ENCODE measurements at places on chromosomes 7 and 10.

DNA sequence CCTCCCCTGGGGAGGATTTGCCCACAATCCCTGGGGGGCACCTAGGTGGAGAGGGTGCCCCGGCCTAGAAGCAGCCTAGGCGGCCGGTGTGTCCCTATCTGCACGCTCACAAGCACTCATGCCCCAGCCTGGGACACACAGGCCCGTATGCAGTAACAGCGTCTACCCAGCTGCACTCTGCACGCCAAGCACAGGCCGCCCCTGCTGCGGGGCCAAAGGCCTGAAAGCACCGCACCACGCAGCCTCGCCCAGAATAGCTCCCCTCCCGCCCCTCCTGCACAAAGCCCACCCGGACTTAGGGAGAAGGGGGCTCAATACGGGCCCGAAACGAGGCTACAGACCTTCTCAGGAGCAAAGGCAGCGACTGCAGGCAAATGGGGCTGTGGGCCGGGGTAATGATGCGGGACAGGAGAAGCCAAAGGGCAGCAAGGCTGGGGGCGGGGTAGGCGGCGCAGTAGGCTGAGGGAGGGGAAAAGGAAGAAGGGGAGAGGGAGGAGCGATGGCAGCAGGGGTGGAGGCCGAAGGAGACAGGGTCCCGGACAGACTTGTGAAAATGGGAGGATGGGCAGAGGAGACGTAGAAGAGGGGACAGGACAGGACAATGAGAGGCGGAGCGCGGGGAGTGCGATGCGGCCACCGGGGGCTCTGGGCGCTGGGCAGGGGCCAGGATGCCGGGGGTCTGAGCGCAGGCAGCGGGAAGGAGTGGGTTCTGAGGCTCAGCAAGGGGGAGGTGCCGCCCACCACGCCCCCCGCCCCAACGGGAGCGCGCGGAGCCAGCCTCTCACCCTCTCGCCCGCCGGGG lies 544 bp downstream of the GPRIN2 start:
- DNase-seq: peak; percentile 91

GRCh38 chr7:143385891-143386781 lies 5.0 kb downstream of the ZYX start:
- no peak for DNase-seq

GRCh38 chr7:29866490-29866930 lies 60.2 kb downstream of the WIPF3 start:
- no peak for DNase-seq

GRCh38 chr7:85068799-85069198 lies 118.1 kb downstream of the SEMA3D start:
- no peak for DNase-seq

- DNase-seq: peak; percentile 31
Measured at GRCh38 chr7:50721661-50722259, 60.9 kb downstream of the GRB10 start.

DNA sequence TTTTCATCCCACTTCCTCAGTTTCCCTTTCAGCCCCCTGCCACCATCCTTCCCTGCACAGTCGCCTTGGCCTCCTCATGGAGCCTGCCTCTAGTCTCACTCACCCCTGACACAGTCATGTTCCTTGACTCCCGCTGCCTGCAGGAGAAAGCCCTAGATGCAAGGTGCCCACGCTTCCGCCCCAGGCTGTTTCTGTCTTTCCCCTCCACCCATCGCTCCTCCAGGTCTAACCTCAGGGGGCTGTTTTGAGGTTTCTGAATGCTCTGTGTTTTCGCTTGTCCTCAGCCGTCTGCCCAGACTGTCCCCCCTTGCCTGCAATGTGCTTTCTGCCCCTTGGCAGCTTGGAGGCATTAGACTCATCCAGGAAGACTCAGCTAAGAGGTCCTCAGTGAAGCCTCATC lies 89.9 kb downstream of the EMX2 start:
- no peak for DNase-seq

GRCh38 chr7:130379532-130379920 lies 768 bp upstream of the CPA1 start:
- DNase-seq: no peak

DNA sequence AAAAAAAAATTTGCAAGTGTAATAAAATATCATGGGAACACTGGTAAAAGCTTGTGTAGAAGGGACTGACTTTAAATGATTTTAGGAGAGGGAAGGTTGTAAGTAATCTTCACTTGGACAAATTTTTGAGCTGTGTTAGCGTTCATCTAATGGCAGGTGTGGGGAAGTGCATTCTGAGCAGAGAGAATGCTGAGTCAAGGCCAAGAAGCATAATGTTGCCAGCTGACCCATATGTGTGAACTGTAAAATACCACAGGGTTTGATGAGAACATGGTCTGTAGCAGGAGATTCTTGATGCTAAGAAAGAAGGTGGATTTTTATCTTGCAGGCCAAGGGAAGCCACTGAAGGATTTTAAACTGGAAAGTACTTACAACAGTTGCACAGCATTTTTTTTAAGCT lies 98.2 kb upstream of the ZNF32 start:
- DNase-seq: no peak

DNA sequence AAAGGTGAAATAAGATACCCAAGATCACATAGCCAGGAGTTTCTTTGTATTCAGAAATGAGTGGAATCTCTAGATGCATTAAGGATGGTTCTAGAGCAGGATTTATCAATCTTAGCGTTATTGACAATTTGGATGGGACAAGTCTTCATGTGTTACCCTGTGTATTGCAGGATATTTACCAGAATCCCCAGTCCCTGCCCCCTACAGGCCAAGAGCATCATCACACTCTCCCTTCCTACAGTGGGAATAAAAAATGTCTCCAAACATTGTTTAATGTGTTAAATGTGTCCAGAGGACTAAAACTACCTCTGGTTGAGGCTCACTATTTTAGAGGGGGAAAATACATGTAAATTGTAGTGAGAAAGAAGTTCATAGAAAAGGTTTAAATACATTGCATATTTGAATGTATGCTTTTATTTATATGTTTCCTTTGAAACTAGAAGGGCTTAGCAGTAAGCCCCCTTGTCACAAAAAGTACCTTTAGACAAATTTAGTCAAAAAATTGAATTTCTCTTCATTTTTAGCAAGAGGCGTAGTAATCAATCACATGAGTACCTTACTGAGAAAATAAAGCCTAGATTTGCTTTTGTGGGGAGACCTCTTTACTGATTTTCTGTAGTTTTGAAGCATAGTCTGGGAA lies 141.2 kb downstream of the MLLT10 start:
- peak; percentile 60 for DNase-seq

GRCh38 chr7:37514497-37514896 lies 65.8 kb upstream of the ELMO1 start:
- DNase-seq: no peak

DNA sequence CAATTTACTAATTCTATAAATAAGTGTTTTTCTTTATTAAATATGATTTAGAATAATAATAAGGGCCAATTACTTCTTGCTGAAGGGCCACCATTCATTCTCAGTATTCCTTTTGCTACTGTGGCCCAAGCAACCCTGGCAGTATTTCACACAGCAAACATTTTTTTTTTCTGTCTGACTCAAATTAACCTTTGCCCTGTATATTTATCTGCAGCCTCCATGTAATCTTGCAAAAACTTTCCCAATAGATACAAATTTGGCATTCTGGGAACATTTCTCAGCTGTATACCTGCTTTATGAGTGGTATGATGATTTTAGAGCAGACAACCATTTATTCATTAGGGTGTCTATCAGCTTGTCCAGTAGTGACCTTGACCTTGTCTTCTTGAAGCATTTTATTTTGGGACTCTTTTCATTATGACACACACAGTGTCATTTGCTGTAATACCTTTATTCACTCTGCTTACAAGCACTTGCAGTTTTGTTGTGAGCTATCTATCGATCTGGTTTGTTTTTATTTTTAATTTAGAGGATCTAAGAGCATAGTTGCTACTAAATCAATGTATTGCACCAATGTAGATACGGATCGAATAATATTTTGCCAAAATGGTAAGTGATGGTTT lies 159.7 kb upstream of the PLXDC2 start:
- DNase-seq: no peak

DNA sequence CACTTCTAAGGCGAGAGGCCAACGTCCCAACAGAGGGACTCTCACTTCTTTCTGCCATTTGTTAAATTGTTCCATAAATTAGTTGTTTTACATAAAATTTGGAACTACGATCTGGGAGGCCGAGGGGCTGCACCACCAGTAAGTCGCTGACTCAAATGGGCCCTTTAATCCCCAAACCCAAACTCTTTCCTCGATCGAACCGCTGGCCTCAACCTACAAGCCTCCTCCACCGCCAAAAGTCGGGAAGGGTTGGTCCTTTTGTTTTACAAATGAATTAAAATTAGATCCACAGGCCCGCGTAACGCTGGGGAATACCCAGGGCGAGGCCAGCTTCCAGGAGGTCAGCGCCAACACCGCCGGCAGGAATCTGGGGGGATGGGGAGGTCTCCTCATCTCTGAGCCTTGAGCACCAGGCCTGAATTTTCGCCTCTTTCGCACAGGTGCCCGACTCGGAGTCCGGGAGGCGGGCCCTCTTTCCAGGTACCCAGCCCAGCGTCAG lies 1.2 kb upstream of the FOXI2 start:
- DNase-seq: no peak

DNA sequence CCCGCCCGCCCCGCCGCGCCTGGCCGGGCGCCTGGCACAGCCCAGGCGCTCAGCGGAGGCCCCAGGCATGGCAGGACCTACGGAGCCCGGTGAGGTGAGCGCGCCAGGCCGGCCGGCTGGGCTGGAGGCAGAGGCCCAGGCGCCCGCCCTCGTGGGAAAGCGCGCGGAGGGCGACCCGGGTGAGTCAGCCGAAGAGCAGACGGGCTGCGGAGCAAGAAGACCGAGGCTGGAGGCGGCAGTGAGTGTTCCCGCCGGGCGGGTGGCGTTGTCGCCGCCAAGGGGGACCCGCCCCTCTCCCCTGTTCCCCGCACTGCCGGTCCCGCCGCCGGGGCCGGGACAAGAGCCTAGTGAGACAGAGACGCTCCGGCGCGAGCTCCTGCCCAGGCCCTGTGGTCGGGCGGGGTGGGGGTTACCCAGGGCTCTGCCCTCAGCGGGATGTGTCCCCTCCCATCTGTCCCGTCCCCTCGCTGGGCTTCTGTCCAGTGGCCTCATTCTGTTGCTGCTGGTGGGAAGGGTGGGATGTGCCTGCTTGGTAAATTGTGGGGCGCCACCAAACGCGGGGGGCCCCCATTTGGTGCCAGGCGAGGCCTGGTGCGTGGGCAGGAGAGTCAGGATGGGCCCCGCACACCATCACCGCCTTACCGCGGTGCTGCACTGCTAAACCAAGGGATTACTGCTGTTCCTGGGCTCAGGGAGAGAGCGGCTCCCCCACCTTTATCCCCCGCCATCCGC lies 17.0 kb upstream of the NODAL start:
- peak; percentile 83 for DNase-seq

DNA sequence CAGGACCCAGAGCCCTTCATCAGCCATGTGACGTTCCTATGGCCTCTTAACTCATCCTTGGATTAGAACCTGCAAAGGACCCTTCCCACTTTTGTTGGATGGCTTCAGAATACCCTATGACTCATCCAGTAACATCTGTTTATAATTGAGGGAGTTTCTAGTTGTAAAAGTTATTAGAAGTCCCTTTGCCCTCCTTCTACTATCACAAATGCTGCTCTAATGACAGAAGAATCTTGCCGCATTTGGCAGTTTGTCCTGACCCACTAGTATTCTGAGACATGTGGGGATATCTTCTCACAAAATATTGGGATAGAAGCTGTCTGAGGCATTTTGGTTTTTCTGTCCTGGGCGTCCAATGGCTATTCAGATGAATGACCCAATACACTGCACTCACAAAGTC lies 251.8 kb upstream of the TMEM72 start:
- no peak for DNase-seq

DNA sequence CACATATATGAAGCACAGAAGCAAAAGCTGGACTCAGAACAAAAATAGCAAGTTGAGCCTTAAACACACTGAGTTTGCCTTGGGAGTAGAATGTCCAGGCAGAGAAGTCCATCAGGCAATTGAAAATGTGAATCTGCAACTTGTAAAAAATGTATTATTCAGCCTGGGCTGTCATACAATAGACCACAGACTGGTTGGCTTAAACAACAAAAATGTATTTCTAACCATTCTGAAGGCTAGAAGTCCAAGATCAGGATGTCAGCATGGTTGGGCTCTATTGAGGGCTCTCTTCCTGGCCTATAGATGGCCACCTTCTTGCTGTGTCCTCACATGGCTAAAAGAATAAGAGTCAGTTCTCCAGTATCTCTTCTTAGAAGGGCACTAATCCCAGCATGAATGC lies 76.5 kb upstream of the CAPZA2 start:
- no peak for DNase-seq
